ENCODE measurements at places on chromosomes 3 and 15.

DNA sequence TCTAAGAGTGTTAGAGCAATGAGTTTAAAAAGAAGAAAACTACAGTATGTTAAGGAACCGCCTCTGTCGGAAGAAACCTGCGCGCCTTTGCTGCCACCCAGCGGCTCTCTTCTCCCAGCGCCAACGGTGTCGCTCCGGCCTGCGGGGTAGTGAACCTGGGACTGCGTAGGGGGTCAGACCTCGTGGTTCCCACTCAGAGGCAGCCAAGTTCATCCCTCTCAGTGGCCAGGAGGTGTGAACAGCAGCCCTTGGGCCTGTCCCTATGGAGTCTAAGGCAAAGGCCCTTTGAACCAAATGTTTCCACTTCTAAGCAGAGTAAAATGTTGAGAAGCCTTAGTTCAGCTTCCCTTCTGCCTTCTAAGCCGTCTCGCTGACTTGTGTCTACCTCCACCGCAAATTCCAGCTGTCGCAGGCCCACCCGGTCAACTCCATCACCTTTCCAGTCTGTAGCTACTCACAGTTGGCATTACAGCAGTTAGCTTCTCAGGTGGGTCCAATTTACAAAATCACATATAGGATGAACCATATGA, 980 bp upstream of the RAB27A start:
- peak; percentile 44 for DNase-seq

GRCh38 chr3:123313889-123314288, 112.1 kb downstream of the SEC22A start:
- DNase-seq = no peak

DNA sequence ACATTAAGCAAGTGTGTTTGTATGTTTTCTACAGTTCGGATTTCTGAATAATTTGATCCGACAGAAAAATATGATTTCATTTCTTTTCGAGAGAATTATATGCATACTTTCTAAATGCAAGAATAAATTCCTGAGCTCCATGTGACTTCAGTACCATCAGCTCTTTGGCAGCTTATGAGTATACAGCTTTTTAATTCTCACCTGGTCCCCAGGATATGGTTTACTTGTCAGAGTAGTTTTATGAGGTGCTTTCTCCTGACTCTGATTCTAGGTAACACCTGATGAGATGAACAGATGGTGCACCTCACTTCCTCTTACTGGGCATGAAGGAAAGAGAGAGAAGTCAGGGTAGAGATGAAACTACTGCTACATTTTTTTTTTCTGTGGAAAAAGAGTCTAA, 3.1 kb downstream of the HGD start:
- DNase-seq = no peak

- DNase-seq = no peak
Observed at GRCh38 chr3:169744366-169745054, 20.4 kb downstream of the TERC start.

DNA sequence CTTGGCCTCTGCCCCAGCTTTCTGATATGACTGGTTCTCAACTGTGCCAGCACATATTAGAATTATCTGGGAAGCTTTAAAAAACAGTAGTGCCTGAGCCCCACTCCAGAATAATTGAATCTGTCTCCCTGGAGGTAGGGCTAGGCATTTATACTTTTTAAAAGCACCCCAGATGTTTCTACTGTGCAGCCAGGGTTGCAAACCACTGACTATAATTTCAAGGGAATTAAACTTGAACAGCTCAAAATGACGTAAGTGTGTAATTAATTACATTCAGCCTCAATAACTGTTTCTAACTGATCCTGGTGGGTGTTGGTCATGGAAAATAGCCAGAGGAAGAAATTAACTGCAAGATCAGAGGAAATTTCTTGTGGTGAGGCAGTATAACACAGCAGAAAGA, 4.4 kb upstream of the IRAK2 start:
- no peak for DNase-seq

Measured in NCI-H446 (cell line).